ENCODE measurements at places on chromosomes 13 and 19.
A peak's percentile ranks its signal among the peaks of the same experiment; 100 is the strongest.

GRCh38 chr19:56086671-56087430 lies 34.2 kb downstream of the ZNF787 start:
- no peak for DNase-seq

- peak; percentile 32 for DNase-seq
Measured at GRCh38 chr19:55119053-55119452, 1.6 kb upstream of the PPP1R12C start.

- no peak for DNase-seq
Measured at GRCh38 chr13:36973621-36974295, 25.4 kb downstream of the ALG5 start.

DNA sequence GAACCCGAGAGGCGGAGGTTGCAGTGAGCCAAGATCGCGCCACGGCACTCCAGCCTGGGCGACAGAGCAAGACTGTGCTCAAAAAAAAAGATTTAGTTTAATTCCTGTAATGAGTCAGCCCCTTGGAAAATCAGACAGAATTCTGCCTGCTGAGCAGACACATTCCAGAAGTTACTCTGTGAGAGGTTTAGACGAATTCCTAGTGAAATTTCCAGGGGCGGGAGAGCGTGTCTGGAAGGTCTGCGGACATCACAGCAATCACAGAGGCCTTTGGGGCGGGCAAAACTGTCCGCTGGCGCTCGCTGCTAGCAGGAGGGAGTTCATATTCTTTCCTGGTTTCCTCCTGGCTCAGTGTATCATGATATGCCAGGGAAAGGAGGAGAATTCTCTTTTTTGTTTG lies 17.5 kb downstream of the MISP start:
- DNase-seq = no peak

DNA sequence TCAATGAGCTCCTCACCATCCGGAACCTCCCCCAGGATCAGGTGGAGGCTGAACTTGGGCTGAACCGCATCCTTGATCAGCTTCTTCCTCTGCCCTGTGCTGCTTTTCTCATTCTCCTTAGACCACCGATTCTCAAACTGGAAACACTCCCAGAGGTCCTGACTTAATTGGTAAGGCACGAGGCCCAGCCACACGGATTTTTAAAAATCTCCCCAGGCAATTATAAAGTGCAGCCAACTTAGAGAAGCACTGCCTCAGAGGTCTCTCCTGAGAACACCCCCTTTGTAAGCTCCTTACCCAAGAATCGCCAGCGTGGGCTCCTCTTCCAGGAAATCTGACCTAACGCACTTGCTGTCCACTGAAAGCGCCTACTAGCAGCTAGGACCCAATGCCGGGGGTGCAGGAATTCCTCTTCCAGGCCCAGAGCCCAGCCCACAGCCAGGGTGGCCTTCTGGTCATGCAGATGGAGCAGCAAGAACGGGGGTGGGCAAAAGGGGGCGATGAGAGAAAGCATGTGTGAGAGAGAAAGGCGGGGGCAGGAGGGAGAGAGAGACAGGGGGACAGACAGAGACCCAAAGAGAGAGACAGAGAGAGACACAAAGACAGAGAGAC lies 66.9 kb upstream of the CACNA1A start:
- DNase-seq = no peak

GRCh38 chr13:29576581-29576980 lies 18.9 kb downstream of the SLC7A1 start:
- no peak for DNase-seq

DNA sequence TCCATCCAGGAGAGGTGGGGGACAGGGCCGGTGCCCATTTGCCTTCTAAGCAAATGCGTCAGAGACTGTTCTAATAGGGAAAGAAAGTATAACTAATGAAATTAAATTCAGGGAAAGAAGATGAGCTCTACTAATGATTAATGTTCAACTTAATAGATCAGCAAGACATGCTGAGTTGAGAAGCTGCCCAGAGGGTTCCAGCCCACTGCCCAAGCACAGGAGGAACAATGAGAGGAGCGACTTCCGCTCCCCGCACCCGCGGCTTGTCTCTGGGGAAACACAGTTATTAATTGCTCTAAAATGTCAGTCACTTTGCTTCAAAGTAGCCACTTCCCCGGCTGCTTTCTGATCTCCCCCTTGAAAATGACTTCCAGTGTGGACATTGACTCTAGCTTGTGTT lies 331.3 kb downstream of the UQCRFS1 start:
- DNase-seq = no peak

DNA sequence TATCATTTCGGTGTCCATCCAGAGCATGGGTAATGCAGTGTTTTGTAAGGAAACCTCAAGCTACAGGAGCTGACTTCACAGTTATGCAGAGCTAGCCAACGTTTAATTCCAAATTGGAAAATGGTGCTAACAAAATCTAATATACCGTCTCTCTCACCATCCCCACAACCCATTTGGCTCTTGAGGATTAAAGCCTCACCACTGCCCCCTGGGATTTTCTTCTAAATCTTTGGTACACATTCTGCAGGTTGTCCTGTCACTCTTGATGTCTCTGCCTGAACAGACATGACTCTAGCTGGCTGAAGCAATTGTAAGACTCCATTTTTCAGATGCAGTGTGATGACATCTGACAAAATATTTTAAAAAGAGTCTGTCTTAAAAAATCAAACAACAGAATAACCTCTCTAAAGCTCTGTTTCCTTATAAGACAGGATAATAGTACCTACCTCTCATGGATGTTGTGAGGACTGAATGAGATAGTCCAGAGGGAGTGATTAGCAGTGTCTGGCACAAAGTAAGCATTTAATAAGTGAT lies 451.8 kb downstream of the SUCLA2 start:
- DNase-seq = no peak

Measured in central memory CD4-positive, alpha-beta T cell (primary cell).